T47D (cell line): ENCODE measurements at places on chromosomes 11 and 22.

- DNase-seq, result no peak
These were observed 71.2 kb upstream of the SESN3 start for GRCh38 chr11:95302211-95302610.

- no peak for DNase-seq
These were observed 118.5 kb downstream of the KCNQ1OT1 start for GRCh38 chr11:2581151-2581930.

GRCh38 chr11:118415739-118416068 lies 14.3 kb downstream of the ATP5MG start:
- DNase-seq, result peak; percentile 48

GRCh38 chr11:119126675-119127268 lies 5.4 kb downstream of the HINFP start:
- DNase-seq, result peak; percentile 37

DNA sequence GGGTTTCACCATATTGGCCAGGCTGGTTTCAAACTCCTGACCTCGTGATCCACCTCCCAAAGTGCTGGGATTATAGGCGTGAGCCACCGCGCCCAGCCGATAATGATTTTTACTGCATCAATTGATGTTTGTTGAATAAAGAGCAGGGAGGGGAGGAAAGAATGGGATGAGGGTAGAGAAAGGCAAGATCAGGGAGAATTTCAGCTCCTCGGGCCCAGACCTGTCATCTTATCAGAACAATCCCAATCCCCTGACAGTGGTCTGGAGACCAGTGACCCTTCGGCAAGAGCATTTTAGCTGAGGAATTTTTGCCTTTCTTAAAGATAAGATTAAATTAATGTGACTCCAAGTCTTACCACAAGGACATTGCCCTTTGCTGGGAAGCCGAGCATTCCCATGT lies 15.0 kb upstream of the ANO1 start:
- DNase-seq, result no peak

DNA sequence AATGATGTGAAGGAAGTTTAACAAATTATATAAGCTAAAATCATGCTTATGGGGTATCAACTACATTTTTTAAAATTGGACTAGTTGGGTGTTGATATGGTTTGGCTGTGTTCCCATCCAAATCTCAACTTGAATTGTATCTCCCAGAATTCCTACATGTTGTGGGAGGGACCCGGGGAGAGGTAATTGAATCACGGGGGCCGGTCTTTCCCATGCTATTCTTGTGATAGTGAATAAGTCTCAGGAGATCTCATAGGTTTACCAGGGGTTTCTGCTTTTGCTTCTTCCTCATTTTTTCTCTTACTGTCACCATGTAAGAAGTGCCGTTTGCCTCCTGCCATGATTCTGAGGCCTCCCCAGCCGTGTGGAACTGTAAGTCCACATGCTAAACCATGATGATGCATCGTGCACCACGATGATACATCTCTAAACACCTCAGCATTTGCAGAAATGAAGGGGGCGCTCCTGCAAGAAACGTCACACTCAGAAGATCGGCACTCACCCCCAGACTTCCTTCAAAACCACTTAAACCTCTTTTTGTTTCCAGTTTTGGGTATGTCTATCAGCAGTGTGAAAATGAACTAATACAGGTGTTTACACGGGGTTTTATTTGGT lies 340.0 kb downstream of the SHANK2 start:
- DNase-seq, result no peak

DNA sequence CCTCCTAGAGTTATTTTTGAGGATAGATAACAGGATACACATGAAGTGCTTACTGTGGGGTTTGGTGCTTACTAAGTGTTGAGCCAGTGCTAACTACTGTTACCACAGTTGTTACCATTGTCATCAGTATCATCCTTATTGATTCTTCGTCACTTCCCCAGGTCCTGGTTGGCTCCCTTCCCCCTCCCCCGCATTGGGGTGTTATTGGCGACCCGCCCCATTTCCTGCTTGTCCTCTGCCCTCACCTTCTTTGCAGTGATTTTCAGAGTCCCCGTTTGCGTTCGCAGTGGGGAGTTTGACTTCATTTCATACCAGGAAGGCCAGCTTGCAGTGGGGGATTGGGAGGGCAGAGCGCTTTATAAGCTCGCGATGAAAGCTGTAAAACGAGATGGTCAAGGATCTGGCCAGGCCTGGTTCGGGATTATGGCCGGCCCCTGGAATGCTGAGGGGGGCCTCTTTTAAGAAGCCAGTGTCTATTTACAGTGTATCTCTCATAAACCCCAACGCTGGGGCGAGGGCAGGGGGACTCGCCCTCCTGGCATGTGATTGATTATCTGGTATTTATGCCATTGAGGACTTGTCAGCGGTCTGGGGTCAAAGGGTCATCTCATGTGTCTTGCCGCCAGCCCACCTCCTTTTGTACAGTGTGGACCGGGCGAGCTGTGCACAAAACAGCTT lies 84.6 kb upstream of the NNMT start:
- DNase-seq, result no peak

GRCh38 chr11:8309862-8310261 lies 46.2 kb upstream of the LMO1 start:
- DNase-seq, result peak; percentile 35

- no peak for DNase-seq
These were observed 4.7 kb downstream of the RIBC2 start for GRCh38 chr22:45418056-45418769.
